PC-9 (cell line): ENCODE measurements at places on chromosomes 7 and 10.

GRCh38 chr7:38748056-38748610 is 117.0 kb upstream of the AMPH start:
- DNase-seq: no peak

- DNase-seq: no peak
These were observed 595 bp downstream of the TBL2 start for GRCh38 chr7:73577627-73578341.

DNA sequence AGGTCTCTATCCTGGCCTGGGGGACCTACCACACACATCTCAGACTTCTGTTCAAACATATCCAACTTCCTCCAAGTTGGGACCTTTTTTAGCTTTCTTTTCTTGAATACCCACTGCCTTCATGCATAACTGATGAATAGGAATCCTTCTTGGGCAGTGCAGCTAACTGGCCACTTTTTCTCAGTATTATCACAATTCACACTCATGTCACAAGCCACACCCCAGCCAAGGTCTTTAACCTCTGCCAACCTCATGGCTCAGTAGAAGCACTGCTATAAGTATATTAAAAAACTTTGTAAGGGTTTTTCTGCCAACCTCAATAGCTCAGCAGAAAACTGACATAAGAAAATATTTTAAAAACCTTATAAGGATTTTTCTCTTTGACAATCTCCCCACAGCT is 44.5 kb downstream of the HHEX start:
- DNase-seq: no peak

GRCh38 chr10:73853196-73853595 is 21.2 kb downstream of the CAMK2G start:
- no peak for DNase-seq

- DNase-seq: no peak
These were observed 69.2 kb upstream of the SLC39A12 start for GRCh38 chr10:17882557-17882956.

DNA sequence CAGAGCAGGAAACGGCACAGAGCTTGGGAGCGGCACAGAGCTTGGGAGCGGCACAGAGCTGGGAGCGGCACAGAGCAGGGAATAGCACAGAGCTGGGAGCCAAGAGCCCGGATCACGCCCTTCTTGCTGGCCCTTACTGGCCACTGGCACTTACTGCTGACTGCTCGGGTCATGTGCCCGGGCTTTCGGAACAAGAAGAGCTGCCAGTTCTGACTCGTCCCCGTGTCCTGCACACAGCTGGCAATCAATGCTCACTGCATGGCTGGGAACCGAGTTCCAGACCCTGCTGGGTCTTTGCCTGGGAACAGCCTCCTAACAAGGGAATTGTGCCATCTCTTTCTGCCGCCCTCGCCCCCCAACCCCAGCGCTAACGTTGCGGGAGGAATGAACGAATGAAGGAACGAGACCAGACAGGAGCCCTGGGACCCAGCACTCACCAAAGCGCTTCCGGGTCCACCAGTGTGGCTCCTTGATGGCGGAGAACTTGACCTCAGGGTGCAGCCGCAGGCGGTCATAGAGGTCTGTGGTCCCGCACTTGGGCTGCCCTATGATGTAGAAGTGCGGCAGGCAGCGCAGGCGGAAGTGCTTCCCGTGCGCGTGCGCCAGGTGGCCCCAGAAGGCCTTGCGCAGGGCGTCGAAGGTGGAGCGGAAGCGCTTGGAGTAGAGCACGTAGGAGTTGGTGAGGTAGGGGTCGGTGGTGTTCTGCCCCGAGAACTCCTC is 49.1 kb downstream of the CHST15 start:
- no peak for DNase-seq

GRCh38 chr7:92735707-92736106 is 100.7 kb downstream of the CDK6 start:
- no peak for DNase-seq

- DNase-seq: no peak
These were observed 14.2 kb upstream of the NT5C3A start for GRCh38 chr7:33076737-33077136.

GRCh38 chr10:70925377-70926225 is 37.2 kb upstream of the PCBD1 start:
- DNase-seq: no peak

DNA sequence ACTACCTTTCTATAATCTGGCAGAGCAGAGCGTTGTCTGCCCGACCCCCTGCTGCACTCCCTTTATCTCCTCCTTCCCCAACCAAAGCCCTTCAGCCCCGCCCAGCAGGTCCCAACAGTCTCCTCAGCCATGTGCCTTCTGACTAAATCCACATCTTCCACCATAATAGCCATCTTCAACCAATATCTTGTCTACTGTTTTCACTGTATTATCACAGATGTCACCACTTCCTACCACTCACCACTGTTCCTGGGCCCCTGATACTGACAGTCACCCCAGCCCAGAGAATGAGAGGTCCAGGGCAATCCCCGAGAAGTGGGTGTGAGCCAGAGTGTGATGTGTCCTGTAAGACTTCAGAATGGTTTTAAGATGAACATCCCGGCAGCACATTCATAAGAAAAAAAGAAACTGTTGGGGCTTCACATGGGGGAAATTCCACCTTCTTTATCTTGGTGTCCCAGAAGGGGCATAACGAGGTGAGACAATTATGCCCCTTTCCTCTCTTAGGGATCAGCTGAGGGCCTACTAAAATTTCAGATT is 25.3 kb downstream of the CCDC6 start:
- no peak for DNase-seq

- no peak for DNase-seq
These were observed 844 bp upstream of the KAT6B start for GRCh38 chr10:74825371-74826141.

- DNase-seq: no peak
These were observed 70.0 kb upstream of the PCBD1 start for GRCh38 chr10:70958396-70958795.

DNA sequence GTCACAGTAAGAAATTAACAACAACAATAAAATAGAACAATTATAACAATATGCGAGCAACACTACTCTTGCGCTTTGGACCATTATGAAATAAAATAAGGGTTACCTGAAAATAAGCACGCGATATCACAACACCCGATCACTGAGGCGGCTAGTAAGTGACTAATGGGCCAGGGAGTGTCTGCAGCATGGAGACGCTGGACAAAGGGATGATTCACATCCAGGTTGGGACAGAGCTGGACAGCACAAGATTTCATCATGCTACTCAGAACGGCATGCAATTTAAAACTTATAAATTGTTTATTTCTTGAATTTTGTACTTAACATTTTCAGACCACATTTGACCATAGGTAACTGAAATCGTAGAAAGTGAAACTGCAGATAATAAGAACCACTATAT is 15.6 kb downstream of the HIBADH start:
- DNase-seq: peak; percentile 63

DNA sequence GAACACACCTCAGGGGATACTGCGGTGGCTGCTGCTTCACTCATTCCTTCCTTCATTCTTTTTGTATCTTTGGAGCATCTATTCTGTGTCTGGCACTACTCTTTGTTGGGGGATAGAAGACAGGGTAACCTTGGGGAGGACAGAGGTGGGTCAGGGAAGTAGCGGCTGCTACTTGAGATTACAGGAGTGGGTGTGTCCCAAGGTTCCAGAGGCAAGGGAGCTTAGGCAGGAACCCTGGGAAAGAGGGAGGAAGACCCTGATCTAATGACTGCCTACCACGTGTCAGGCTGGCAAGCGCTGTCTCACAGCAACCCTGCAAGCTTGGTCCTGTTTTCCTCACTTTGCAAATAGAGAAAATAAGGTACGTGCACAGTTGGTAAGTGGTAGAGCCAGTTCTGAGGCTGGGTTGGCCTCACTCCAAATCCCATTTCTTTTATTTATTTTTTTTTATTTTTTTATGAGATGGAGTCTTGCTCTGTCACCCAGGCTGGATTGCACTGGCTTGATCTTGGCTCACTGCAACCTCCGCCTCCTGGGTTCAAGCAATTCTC is 985.9 kb upstream of the ZNF722 start:
- DNase-seq: no peak

GRCh38 chr7:36017111-36017510 is 135.9 kb upstream of the EEPD1 start:
- DNase-seq: no peak

DNA sequence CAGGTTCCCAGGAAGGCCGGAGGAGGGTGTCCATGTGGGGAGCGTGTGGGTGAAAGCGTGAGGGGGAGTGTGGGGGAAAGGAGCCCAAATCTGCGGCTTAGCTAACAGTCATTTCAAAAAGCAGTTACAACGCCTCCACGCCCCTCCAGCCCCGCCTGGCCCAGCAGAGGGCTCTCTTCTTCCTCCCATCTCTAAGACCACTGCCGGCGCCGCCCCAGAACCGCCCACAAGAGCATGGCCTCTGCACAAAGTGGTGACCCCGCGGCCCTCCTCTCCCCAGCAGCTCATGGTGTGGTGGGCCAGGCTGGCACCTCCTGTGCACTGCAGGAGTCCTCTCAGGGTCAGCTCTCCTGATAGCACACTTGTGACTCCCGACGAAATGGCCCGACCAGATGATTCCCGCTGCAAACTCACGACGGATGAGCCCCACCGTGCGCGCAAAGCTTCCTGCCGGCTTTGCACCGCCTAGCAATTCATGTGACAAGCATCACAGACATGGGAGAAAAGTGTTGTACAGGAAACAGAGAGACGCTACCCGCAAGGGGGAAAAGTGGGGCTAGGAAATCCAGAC is 12.4 kb upstream of the HUS1 start:
- peak; percentile 87 for DNase-seq

DNA sequence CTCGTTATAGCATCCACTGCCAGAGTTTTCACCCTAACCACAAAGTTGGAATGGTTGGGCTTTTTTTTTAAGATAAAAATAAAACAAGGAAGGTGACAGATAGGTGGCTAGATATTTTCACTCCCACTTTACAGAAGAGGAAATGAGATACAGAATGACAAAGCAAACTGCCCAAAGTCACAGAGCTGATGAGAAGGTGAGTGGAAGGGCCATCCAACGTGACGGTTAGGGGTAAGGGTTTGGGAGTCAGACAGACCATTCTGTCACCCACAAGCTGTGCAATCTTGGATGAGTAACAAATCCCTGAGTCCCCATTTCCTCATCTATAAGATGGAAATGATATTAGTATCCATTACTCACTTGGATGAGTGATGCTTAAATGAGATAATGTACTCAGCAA is 106.9 kb upstream of the PDLIM1 start:
- no peak for DNase-seq

- no peak for DNase-seq
These were observed 1.4 kb downstream of the WBP1L start for GRCh38 chr10:102745157-102745556.

DNA sequence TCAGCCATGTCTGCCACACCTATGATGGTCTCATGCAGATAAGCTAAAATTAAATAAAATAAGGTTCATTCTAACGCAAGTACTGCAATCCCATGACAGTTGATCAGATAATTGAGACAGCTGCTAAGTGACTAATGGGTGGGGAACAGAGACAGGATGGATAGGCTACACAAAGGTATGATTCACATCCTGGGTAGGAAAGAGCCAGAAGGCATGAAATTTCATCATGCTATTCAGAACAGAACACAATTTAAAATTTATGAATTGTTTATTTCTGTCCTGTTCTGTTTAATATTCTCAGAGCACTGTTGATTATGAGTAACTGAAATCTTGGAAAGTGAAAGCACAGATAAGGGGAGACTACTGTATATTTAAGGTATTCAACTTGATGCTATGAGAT is 381.8 kb upstream of the SORCS1 start:
- no peak for DNase-seq

GRCh38 chr10:22548344-22548743 is 166.0 kb downstream of the PIP4K2A start:
- no peak for DNase-seq

- DNase-seq: no peak
These were observed 18.2 kb downstream of the GPR146 start for GRCh38 chr7:1062296-1063294.

DNA sequence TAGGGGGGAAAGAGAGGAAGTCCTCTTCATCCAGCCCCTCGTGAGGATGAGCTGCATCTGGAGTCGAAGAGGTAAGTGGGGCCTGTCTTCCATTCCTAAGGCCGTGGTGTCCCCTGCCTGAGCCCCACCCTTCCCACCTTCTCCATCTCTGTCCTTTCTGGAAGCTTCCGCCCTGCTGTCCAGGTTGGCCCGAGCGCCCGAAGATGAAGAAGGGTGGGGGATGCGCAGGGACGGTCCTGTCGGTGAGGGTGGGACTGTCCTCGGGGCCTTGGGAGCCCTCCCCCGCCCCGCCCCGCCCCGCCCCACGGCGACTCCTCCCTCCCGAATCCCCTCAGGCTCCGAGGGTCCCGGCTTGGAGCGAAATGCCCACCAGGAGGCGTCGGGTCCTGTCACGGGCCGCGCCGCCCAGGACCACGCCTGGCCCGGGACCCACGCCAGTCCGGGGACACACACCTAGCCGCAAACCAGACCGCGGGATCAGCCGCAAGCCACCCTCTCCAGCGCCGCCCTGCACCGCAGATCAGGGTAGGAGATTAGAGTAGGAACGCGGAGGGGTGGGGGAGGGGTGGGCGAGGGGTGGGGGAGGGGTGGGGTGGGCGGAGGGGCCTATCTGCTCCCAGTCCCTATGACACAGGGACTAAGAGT is 15.3 kb downstream of the GPRIN2 start:
- no peak for DNase-seq

GRCh38 chr10:5812283-5813090 is 747 bp downstream of the GDI2 start:
- peak; percentile 35 for DNase-seq

- no peak for DNase-seq
These were observed 741 bp downstream of the PRAP1 start for GRCh38 chr10:133347710-133348517.

DNA sequence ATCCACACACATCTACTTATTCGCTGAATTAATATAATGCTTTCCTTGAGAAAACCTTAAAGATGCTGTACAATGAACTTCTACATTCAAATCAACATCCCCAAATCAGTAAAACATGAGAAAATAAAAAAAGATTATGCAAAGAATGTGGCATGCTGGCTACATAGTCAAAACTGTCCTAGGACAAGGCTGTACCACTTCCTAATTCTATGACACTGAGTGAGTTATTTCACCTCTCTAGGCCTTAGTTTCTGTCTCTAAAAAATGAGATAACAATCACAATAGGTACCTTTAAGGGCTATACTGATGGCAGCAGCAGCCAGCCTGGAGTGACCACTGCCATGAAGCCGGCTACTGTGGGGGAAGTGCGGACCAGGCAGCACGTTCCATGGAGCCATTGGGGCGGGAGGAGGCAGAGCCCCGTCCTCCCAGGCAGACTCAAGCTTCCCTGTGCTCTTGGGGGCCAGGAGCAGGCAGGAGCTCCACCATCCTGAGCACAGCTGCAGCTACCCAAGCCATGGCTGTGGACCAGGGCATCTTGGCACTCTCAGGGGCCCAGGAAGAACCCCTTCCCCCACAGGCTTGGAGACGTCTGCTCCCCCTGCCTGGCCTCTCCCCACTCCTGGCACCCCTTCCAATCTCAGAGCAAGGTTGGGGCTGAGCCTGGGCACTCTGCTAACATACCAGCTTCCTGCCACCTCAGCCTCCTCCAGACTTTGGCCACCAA is 110.2 kb downstream of the ELAPOR2 start:
- DNase-seq: no peak

GRCh38 chr10:59004392-59004791 is 172.1 kb upstream of the PHYHIPL start:
- DNase-seq: no peak
